ENCODE measurements at places on chromosomes 12 and 14.
A peak's percentile ranks its signal among the peaks of the same experiment; 100 is the strongest.

- no peak for DNase-seq
Measured at GRCh38 chr12:98409548-98409947, 105.8 kb upstream of the TMPO start.

DNA sequence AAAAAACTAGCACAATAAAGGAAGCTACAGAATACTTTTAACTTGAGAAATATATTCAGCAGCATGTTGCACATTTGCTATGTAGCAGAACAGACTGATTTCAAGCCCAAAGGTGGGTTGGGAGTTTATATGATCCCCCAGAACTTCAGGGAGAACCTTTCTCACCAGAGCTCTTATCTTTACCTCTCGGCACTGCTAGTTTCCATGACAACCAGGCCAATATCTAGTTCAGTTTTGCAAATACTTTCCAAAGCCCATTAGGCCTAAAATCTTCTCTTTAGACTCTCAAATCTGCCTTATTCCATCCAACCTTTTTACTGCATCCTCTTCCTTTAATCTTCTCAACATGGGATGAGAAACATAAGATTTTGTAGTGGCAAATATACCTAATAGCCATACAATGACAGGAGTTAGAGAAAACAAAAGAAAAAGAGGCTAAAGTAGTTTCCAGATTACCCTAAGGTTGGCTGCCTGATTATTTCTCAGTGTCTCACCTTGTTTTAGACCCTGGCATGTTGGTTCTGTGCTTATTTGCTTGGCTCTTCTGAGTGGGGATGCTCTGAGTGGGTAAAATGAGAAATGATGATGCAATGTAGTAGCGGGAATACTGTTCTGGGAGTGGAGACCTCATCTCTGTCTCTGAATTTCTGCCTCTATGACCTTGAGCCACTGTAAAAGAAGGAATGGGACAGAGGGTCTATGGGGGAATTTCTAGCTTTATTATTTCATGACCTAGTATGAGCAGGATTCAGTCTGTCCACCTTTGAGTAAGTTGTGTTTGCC, 427.6 kb upstream of the STXBP6 start:
- DNase-seq: no peak

GRCh38 chr14:55180434-55180833, 11.0 kb downstream of the DLGAP5 start:
- no peak for DNase-seq

- no peak for DNase-seq
Measured at GRCh38 chr14:68140076-68140741, 320.6 kb downstream of the RAD51B start.

DNA sequence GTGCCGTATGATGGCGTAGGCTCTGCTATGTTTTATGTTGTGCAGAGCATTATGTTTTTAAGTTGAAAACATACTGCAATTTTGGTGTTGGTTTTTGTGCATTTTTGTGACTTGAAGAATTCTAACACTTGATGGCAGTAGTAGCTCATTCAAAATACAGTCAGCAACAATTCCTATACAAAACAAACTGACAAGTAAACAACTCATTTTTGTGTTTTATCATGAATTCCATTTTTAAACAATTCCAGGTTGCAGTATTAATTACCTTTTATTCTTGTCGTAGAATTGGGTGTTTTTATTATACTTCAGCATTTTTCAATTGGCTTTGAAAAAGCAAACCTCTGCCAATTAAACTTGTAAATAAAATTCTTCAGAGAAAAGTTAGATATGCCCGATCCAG, 4.1 kb upstream of the CCER1 start:
- DNase-seq: no peak

DNA sequence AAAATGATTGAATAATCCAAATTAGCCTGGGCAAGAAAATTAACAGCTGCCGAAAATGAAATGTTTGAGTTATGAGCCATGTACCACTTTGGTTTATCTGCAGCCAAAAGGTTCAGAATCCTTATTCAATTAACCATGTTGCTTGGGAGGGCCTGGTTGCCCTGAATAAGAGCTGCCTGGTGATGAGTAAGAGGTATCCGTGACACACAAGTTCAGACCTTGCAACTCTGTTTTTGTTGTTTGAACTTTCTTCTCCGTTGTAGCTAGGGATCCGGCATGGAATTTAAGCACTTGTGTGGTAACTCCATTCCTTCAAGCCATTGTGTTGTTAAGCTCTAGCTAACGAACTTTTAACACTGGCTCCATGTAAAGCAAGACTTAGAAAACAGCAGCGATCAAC, 35.7 kb downstream of the FOXA1 start:
- no peak for DNase-seq

GRCh38 chr14:103367995-103368394, 17.2 kb upstream of the MARK3 start:
- no peak for DNase-seq

- DNase-seq: peak; percentile 52
Measured at GRCh38 chr12:68175557-68176061, 16.1 kb upstream of the IFNG start.

DNA sequence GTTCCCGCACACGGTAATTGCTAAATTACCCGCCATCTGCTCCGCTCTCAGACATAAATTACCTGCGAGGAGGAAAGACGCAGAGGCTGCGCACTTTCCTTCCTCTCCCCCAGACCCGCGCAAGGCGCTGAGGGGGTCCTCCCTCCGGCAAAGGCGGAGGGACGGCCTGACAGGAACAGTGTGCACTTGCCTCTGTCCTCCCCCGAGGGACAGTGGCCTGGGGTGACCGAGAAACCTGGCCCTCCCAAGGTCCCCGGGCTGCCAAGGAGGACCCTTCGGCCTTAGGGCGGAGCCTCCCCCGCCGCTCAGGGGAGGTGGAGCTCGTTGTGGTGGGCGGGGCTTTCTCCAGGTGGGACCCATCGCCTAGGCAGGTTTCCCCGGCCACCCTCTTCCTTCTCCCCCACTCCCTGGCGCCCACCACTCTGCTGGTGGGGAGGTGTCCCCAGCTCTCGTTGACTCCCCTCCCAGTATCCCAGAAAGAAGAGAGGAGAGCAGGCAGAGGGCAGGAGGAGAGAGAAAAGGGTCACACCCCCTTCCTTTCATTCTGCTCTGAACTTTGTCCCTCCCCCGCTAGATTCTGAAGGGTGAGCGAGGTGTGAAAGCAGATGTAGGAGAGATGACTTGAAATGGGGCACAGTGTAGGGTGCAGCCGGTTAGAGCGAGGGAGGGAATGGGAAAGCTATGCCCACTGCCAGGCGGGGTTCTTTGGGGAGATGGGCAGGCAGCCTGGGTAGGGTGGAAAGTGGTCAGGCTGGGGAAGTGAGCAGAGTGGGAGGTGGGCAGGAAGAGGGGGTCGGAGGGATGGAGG, 11.4 kb upstream of the CALCOCO1 start:
- DNase-seq: peak; percentile 27

DNA sequence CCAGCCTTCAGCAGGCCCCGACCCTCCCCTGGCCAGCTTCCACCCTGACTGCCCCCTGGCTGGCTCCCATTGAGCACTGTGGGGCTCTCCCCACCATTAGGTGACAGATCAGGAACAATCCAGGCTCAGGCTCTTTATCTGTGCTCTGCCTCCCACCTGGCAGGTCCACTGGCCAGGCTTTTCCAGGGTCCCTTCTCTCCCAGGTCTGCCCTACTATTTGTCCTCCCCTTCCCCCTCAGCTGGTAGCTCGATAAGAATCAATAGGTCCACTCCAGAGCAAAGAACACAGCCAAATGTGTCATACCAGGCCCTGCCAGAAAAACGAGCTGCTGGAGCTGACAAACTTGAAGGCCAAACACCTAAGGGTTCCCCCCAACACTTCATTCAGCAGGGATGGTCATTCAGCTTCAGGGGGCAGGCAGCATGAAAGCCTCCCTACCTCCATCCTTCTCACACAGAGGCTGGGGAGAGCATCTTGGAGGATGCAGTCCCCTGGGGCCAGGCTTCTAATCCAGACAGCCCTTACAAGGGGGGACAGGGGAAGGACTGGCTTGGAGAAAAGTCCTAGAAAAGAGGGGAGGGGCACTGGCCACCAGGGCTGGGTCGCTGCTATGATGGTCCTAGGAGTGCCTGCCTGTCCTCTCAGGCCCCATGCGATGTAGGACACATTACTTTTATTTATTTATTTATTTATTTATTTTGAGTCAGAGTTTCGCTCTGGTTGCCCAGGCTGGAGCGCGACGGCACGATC, 1.9 kb upstream of the KRT18 start:
- no peak for DNase-seq

GRCh38 chr14:99574099-99574880, 29.7 kb downstream of the CCDC85C start:
- DNase-seq: no peak

- DNase-seq: no peak
Measured at GRCh38 chr12:107493666-107494065, 191.9 kb upstream of the PWP1 start.

DNA sequence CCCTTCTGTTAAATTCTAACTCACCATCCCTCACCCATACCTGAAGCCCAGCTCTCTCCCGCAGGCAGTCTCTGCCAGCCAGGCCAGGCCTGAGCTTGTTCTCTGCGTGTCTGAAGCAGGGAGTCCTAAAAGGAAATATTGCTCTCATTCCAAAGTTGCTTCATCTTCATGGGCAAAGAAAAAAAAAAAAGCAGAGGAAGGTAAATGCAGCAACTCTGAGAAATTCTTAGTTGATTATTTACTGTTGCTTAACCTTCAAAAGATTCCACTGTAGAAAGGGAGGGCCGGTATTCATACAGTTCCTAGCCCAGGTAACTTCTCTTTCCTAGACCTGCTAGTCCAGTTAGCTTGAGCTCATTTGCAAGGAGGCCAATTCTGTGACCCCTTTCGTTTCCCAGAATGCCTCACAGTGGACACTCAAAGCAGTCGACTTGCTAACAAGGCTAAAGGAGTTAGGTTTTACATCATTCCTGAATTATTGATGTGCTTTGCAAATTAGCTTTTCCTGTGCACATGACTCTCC, 193.5 kb upstream of the EEA1 start:
- DNase-seq: no peak

DNA sequence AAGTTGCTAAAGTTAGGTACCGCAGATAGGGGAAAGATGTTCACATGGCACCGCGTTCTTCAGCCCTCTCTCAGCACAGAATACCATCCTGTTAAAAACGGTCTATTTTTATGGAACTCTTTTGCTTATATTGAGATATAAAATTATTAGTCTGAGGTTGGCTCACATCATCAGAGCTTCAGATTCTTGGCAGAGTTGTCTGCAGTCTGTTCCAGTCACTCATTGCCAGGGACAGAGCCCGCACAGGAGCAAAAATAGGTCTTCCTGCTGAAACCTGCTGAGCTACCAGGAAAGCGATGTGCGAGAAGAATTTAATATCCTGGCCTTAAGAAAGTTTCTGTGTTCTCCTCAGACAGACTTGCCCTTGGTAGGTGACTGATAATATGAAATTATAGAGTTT, 249.8 kb downstream of the VRK1 start:
- DNase-seq: no peak

DNA sequence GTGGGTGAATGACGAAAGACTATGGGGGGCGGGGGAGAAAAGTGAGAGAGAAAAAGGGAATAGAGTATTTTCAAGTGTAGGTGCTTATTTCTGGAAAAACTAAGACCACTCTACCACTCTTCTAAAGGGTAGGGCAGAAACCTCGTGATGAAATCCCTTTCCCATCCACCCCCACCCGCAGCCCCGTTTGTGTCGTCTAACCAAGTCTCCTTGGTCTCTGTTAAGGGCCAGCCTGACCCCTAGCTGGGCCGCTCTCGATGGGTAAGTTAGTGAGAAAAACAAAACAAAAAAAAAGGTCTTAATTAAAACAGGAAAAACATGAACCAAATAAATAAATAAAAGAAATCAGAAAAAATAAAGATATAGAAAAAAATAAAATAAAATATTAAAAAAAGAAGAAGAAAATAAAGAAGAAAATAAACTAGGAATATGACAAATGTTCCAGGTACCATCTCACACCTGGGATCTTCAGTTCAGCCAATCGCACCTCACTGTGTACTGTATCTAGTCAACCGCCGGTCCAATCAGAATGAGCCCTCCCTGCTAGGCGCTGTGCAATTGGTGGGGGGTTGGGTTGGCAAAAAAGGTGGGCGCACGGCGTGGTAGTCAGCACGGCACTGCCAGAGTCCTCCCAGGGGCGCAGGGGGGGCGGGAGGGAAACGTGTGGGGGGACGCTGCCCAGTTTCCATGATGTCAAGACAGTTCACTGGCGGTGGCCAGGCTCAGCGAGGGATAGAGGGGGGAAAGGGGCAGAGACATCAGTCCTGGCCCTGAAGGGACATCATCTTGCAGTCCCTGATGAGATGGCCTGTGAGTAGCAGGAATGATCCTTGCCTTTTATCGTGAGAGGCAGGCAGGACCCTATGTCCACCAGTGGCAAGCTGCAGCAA, 9.8 kb upstream of the CDH24 start:
- no peak for DNase-seq

- no peak for DNase-seq
Measured at GRCh38 chr14:102810523-102810922, 33.3 kb downstream of the TRAF3 start.

DNA sequence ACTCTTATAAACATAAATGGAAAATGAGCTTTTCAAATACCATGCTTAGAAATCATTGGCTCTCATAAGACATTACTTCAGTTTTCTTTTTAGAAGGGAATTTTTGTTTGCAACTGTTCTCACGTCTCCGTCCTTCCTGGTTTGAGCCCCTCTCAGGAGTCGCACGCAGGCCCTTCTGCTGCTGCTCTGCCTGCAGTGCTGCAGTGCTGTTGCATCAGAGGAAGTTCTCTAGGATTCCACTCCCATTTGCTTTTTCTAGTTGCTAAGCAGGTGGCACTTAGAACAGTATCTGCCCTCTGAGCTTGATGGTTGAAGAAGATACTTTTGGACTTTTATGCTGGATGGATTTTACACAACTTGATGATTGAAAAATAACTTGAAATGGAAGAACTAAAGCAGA, 70.8 kb downstream of the SCN8A start:
- no peak for DNase-seq

- no peak for DNase-seq
Measured at GRCh38 chr12:54684636-54685630, 36.8 kb upstream of the DCD start.

- DNase-seq: no peak
Measured at GRCh38 chr14:44448951-44449358, 58.1 kb downstream of the FSCB start.

DNA sequence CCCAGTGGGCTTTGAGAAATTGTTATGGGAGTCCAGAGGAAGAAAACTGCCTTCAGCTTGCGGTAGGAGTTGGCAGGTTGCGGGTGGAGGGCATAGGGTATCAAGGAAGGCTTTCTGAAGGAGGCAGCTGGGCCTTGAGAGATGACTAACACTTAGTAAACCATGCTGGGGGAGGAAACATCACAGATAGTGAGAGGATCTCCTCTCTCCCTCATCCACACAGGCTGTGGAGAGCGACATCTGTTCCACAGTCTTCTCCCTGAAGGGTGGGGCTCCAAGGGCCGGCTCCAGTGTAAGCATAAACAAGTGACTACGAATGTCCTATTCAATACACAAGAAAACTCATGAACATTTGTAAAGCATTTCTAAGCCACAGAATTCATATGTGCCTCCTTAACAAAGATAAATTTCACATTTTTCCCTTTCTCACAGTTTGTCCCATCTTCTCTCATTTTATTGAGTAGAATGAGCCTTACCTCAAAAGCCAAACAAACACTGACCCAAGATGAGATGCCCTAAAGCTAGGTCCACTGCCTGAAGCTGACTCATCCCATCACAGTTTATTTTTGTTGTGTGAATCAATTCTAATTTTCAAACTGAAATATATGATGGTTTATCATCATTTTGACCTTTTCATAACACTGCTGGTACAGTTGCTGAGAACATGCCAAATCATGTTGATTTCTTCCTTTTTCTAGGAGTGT, 227.9 kb downstream of the SLC25A21 start:
- no peak for DNase-seq

GRCh38 chr12:92481066-92481465, 221.7 kb upstream of the PLEKHG7 start:
- DNase-seq: no peak

GRCh38 chr14:23119363-23120327, 590 bp upstream of the CEBPE start:
- DNase-seq: peak; percentile 29

Data from T-helper 22 cell (primary cell).